Left renal cortex interstitium (tissue), 4 donors: ENCODE measurements at places on chromosomes 12 and 14.

DNA sequence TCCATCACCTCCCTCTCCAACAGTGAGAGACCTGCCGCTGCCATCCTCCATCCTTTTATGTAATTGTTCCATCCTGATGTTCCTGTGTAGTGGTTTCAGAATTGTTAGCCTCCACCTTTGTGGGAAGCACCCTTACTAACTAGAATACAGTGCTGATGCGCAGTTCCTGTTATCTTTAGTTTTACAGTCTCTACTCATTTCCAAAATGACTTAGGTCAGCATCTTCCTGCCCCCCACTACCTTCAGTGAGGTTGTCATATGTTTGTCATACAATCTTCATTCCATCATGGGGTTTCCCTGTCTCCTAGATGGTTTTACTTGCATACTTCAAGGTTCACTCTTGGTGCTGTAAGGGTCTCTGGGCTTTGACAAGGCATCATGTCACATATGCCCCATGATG lies 69.8 kb downstream of the EML1 start:
- DNase-seq: no peak

GRCh38 chr12:110421159-110421661 lies 17.7 kb upstream of the ANAPC7 start:
- no peak for DNase-seq

GRCh38 chr12:95177201-95177768 lies 40.0 kb downstream of the FGD6 start:
- DNase-seq: no peak

DNA sequence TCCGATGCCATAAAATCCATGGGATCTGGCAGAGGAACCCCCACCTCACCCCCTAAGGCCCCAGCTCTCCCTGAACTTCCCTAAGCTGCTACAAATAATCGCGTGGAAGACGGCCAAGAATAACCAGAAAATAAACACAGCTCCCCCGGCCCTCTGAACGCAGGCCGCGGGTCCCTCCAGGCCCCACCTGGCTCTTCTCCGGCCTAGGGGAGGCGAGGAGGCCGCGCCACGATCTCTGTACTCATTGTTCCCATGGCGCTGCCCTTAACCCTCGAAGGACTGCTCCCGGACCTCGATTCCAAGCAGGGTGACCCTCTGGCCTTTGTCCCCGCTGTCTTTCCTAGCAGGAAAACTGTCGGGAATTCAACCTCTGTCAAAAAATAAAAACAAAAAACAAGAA lies 33.9 kb upstream of the TBX5 start:
- DNase-seq: no peak

DNA sequence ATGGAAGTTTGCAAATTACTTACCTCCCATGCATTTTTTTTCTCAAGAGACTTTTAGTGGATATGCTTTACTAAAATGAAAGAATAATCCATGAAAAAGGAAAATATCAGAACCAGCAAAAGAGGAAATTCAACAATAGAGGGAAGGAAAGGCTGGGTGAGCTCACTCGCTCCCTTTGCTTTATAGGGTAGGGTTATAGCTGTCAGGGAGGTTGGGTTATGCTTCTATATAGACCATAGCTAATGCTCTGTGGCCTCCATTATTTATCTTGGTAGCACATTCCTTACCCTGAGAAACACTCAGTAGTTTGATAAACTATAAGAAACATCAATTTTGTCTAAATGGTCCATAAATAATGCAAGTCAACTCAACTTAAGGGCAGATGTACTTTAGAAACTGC lies 215.9 kb upstream of the FAR2 start:
- DNase-seq: no peak

- DNase-seq: no peak
Observed at GRCh38 chr14:104573930-104574329, 5.6 kb upstream of the C14orf180 start.

GRCh38 chr12:53180931-53181645 lies 363 bp upstream of the CSAD start:
- DNase-seq: peak; percentile 74

- DNase-seq: no peak
Observed at GRCh38 chr12:92995258-92995903, 66.3 kb upstream of the EEA1 start.

DNA sequence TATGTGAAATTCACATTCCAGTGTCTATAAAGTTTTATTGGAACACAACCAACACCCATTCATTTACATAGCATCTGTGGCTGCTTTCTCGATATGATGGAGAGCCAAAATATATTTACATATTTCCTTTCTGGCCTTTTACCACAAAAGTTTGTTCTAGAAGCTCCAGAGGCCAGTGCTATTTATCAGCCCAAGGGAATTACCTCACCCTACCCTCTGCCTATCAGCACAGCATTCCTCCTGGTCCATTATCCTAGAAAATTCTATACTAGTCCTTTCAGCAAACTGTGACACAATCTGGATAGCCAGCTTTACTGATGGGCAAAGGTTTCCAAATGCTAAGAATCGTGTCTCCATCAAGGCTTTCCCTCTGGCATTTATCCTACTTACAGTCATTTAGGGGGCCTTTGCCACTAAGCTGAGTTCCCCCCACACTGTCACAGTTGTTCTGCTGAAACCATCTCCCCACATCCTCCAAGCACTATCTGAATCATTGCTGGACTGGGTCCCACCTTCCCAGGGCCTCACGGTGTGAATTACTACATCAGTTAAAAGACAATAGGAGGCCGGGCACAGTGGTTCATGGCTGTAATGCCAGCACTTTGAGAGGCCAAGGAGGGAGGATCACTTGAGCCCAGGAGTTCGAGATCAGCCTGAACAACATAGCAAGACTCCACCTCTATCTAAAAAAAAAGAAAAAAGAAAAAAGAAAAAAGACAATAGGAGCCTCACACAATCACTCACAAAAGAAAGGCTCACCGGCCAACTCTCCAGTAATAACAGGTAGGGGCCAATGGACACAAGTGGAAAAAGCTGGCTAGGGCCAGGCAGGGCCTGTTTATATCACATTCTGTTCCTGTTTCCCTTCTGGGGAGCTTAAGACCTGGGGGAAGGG lies 12.1 kb downstream of the SYNE3 start:
- no peak for DNase-seq

DNA sequence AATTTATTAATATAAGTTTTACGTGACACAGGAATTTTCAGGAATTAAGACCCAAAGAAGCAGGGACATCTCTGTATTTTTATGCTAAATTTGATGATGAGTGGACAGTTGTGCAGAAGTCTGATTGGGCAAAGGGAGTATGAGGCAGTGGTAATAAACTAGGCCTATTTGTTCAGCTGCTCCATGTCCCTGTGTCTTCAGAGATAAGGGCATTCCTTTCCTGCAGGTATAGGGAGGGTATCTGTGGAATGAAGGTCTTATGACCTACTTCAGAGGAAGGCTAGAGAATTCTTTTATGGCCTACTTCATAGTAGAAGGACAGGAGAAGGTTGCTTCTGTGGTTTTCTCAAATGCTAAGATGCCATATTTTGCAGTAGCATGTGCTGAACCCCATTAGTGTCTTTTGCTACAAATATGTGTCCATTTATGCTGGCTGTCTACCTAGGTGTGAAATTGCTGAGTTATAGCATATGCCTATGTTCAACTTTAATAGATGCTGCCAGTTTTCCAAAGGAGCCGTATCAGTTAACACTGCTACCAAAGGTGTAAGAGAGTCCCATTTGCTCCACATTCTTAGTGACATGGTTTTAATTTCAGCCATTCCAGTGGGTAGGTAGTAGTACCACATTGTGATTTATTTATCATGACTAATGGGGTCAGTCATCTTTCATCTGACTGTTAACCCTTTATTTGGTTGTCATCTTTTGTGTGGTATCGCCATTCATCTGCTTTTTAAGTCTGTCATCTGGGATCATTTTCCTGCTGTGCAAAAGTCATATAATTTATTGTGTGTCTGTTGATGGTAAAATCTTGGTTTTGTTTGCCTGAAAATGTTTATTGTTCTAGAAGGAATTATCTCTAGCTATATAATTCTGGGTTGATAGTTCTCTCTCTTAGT lies 410.7 kb upstream of the RGS6 start:
- no peak for DNase-seq

GRCh38 chr12:60180298-60180697 lies 584.5 kb downstream of the SLC16A7 start:
- no peak for DNase-seq

DNA sequence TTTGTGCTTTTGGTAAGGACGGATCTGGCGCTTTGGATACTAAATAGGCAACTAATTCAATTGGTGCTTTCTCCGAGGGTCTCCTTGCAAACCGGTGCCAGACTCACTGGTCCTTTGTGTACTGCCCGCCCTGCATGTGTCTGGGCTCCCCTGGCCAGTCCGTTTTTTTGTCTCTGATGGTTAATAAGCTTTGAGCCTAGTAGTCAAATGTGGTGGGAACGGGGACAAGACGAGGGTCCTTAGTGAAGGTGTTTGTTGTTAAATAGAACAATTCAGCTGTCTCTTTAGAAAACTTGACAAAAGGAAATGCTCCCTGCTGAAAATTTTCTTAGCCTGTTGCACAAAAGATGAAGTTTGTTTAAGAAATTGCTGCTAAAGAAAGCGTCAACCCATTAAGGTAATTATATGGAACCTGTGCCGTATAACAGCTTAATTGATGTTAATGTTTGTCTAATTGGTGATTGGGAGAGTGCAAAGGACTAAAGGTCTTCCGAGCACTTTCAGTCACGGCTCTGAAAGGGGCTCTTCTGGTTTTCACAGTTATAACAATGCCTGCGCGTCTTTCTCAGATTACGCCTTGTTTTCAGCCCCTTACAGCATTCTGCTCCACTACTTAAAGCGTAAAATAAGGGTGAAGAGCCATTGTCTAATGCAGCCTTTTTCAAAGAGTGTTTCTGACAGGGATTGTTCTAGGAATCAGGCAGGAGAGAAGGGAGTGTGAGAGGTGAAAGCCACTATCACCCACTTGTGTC lies 537.4 kb downstream of the PRKD1 start:
- no peak for DNase-seq

GRCh38 chr12:19518209-19518608 lies 78.9 kb downstream of the AEBP2 start:
- DNase-seq: no peak

DNA sequence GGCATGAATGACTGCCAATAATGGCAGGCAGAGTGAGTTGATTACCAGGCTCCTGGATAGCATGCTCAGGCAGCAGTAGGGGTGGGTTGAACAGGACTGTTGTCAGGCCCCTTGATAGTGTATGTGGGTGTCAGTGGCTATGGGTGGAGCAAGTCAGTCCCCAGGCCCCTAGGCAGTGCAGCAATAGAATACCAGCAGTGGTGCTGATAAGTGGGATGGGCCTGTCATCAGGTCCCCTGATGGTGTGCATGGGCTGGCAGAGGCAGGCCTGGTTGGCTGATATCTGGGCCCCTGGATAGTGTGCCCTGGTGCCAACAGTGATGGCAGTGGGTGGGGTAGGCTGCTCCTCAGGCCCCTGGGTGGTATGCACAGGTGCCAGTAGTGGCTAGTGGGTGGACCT lies 32.4 kb downstream of the SMCO2 start:
- DNase-seq: no peak

DNA sequence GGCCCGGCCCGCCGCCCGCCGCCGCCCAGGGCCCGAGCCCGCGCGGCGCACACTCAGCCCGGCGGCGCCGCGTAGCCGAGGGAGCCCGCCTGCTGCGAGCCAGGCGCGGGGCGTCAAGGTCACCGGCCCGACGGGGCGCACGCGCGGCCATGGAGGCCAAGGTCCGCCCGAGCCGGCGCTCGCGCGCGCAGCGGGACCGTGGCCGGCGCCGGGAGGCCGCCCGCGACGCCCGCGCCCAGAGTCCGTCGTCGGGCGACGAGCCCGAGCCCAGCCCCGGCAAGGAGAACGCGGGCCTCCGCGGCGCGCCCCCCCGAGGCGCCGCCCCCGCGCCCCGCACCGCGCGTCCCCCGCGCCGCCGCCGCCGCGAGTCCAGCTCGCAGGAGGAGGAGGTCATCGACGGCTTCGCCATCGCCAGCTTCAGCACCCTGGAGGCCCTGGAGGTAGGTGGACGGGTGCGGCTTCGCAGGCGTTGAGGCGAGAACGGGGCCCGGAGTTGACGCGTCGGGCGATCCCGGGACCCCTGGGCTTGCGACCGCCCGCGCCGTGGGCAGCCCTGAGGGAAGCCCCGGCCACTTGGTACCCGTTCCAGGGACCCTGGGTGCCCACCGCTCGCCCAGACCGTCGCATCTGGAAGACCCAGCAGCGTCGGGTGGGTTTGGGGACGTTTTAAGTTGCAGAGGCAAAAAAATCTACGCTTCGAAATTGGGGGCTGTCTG lies 629 bp downstream of the FBRSL1 start:
- no peak for DNase-seq

DNA sequence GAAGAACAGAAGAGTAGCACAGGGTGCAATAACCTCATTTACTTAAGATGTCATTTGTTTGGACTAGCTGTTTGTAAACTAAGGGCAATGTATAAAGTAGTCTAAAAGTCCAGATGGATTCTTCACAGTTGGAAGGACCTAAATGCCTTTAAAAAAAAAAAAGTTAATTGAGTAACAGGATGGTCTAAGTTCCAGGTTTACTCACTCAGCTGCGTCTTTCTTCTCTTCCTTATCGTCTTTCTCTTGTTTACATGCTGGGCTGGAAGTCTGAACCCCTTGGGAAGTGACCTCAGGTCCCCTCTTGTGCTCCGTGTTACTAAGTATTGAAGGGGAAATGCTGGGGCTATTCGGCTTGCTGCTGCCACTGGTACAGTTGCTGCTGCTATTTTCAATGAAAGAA lies 82.5 kb downstream of the SH2B3 start:
- no peak for DNase-seq

- no peak for DNase-seq
Observed at GRCh38 chr14:99131632-99132271, 140.2 kb downstream of the BCL11B start.

DNA sequence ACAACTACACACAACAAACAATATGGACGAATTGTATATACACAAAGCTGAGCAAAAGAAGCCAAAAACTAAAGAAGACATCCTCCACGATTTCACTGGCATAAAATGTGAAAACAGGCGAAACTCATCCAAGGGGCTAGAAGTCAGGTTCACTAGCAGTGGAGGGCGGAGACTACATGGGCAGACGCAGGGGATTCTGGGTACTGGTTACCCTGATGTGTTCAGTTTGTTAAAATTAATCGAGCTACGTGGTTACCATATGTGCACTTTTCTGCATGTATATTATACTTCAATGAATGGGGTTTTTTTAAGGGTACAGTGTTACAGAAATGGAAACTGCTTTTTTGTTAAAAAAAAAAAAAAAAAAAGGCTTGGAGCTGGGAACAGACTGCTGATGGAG lies 12.3 kb downstream of the KDM2B start:
- DNase-seq: no peak

DNA sequence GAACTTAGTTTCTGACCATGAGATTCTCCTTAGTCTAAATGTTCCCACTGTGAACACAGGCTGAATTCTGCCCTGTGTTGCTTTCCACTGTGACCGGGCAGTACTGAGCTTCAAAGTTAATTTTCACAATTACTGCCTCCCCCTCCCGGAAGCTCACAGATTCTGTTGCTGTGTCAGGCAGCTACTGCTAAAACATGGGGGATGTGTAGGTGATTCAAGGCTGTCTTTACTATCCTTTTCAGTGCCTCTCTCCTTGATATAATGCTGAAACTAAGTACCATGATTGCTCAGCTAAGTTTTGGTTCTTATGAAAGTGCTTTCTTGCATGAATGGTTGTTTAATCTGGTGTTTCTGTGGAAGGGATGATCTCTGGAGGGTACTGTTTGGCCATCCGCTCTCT lies 428.3 kb upstream of the NOVA1 start:
- no peak for DNase-seq

GRCh38 chr14:43145361-43145760 lies 1361.7 kb downstream of the FSCB start:
- no peak for DNase-seq

- no peak for DNase-seq
Observed at GRCh38 chr12:12983420-12984035, 16.5 kb downstream of the HEBP1 start.

GRCh38 chr12:40511341-40511740 lies 180.9 kb upstream of the CNTN1 start:
- DNase-seq: no peak
